ENCODE measurements at places on chromosomes 3 and 15. TPM values are rescaled to one million over a fixed set of nuclear protein-coding genes. Genes with fewer than 3 reads are reported as not detected.
A peak's percentile ranks its signal among the peaks of the same experiment; 100 is the strongest.

SPINK8 gene
- total RNA-seq = not detected

TLR9 gene
- 0.16 TPM for total RNA-seq

- H3K4me3 ChIP-seq = no peak overlapping the region
- no peaks in the 10 kb centered on the region for H3K4me1 ChIP-seq
- no peak for DNase-seq
- no peak overlapping the region for H3K27ac ChIP-seq
- no peaks in the 10 kb centered on the region for H3K27me3 ChIP-seq
Measured at GRCh38 chr3:160982491-160982890, 122.7 kb downstream of the B3GALNT1 start.

- H3K36me3 ChIP-seq = no peaks in the 10 kb centered on the region
- DNase-seq = no peak
- H3K4me1 ChIP-seq = no peaks in the 10 kb centered on the region
- no peaks in the 10 kb centered on the region for H3K27me3 ChIP-seq
- no peak overlapping the region for H3K27ac ChIP-seq
- no peak overlapping the region for H3K4me3 ChIP-seq
Measured at GRCh38 chr3:194168994-194169393, 33.0 kb downstream of the HES1 start.

PROK2 gene
- 0.28 TPM for total RNA-seq

GRCh38 chr3:116440196-116440595 is 5.1 kb downstream of the LSAMP start:
- no peak overlapping the region for H3K27ac ChIP-seq
- no peaks in the 10 kb centered on the region for H3K4me1 ChIP-seq
- H3K36me3 ChIP-seq = no peaks in the 10 kb centered on the region
- no peak for DNase-seq
- no peak overlapping the region for H3K4me3 ChIP-seq

ARHGAP31 gene
- total RNA-seq = 25.8 TPM

DNA sequence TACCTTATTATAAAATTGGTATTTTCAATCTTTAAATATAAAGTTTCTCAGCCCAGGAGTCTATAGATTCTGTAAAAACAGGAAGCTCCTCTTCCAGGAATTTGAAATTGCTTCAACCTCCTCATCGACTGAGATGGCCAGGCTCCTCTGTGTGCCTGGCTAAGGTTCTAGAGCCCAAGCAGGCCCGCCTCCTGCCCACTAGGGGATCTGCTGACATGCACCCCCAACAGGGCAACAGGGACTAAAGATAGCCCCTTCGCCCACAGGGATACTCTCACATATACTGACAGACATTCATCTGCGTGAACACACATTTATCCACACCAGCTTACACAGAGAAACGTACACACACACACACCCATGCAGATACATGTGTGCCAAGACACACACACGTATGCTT is 183.1 kb upstream of the TLE3 start:
- H3K4me1 ChIP-seq = no peaks in the 10 kb centered on the region
- no peak for DNase-seq
- no peak overlapping the region for H3K27ac ChIP-seq
- peaks cover 3% of the 10 kb centered on the region for H3K27me3 ChIP-seq
- H3K4me3 ChIP-seq = no peak overlapping the region
- no peaks in the 10 kb centered on the region for H3K36me3 ChIP-seq

- no peaks in the 10 kb centered on the region for H3K4me1 ChIP-seq
- H3K27ac ChIP-seq = no peak overlapping the region
- H3K36me3 ChIP-seq = no peaks in the 10 kb centered on the region
- DNase-seq = no peak
- no peaks in the 10 kb centered on the region for H3K27me3 ChIP-seq
Measured at GRCh38 chr15:94700211-94700610, 468.9 kb downstream of the MCTP2 start.

- no peak overlapping the region for H3K27ac ChIP-seq
- DNase-seq = no peak
- H3K36me3 ChIP-seq = no peaks in the 10 kb centered on the region
- H3K4me1 ChIP-seq = no peaks in the 10 kb centered on the region
- H3K4me3 ChIP-seq = no peak overlapping the region
- no peaks in the 10 kb centered on the region for H3K27me3 ChIP-seq
Measured at GRCh38 chr15:59116141-59116540, 11.2 kb downstream of the CCNB2 start.

SPTSSB gene
- total RNA-seq = not detected

DNA sequence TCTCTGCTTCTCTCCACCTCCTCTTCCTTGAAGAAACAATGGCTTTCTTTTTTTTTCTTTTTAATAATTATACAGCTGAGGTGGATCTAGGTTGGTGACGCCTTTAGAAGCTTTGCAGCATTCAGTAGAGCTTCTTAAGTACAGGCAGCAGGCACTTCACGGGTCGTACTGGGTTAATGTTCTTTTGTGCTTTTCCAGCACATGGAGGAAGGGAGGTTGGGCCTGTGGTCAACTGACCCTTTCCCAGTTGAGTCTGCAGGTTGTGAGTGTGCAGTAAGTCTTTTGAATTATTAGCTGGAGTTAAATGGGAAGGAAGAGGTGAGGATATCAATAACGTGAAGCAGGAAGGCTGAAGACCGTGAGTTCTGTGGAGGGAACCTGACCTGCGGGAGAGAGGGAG is 7.0 kb downstream of the TRAK1 start:
- no peaks in the 10 kb centered on the region for H3K4me1 ChIP-seq
- no peaks in the 10 kb centered on the region for H3K36me3 ChIP-seq
- H3K27me3 ChIP-seq = no peaks in the 10 kb centered on the region

- no peaks in the 10 kb centered on the region for H3K36me3 ChIP-seq
Measured at GRCh38 chr3:56189536-56189935, 278.7 kb downstream of the ERC2 start.

CCDC54 gene
- not detected for total RNA-seq

- no peak overlapping the region for H3K27ac ChIP-seq
- H3K36me3 ChIP-seq = no peaks in the 10 kb centered on the region
- no peaks in the 10 kb centered on the region for H3K4me1 ChIP-seq
- no peak for DNase-seq
- H3K4me3 ChIP-seq = no peak overlapping the region
- H3K27me3 ChIP-seq = no peaks in the 10 kb centered on the region
Measured at GRCh38 chr3:114958930-114959329, 188.2 kb downstream of the ZBTB20 start.

DNA sequence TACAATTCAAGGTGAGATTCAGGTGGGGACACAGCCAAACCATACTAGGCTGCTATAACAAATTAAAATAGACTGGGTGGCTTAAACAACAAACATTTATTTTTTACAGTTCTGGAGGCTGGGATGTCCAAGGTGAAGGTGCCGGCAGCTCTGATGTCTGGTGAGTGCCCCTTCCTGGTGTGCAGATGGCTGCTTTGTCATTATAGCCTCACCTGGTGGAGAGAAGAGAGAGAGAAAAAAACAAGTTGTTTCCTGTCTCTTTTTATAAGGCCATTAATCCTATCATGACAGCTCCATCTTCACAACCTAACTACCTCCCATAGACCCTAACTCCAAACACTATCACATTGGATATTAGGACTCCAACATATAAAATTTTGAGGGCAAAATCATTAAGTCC is 279.7 kb downstream of the ZIC1 start:
- H3K27me3 ChIP-seq = no peaks in the 10 kb centered on the region
- DNase-seq = no peak
- no peaks in the 10 kb centered on the region for H3K4me1 ChIP-seq
- H3K27ac ChIP-seq = no peak overlapping the region
- no peak overlapping the region for H3K4me3 ChIP-seq
- no peaks in the 10 kb centered on the region for H3K36me3 ChIP-seq

STIMATE gene
- total RNA-seq = 39.1 TPM

GRCh38 chr3:192892981-192893700 is 24.5 kb downstream of the MB21D2 start:
- H3K4me3 ChIP-seq = peak overlapping the region; percentile 30
- peak; percentile 56 for DNase-seq
- H3K27me3 ChIP-seq = no peaks in the 10 kb centered on the region
- H3K36me3 ChIP-seq = no peaks in the 10 kb centered on the region

- H3K27me3 ChIP-seq = no peaks in the 10 kb centered on the region
- H3K4me1 ChIP-seq = peaks cover 9% of the 10 kb centered on the region
- DNase-seq = no peak
- H3K36me3 ChIP-seq = no peaks in the 10 kb centered on the region
- no peak overlapping the region for H3K27ac ChIP-seq
- no peak overlapping the region for H3K4me3 ChIP-seq
Measured at GRCh38 chr15:91517491-91518200, 335.9 kb upstream of the SLCO3A1 start.

DNA sequence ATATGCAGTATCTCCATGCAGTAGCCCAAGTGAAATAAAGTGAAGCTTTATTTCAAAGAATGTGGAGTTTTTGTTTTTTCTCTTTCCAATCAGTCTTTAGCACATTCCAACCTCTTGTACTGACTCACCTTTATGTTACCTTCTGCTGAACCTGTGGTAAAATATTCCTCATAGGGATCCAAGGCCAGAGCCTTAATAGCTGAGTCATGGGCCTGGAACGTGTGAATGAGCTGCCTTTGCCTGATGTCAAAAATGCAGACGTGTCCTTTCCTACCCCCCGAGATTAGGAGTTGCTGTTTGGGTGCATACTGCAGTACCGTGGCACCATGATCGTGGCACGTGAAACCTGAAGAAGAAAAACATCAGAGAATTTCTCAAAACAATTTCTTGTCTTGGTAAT is 108.5 kb downstream of the GLDN start:
- no peaks in the 10 kb centered on the region for H3K36me3 ChIP-seq
- no peaks in the 10 kb centered on the region for H3K4me1 ChIP-seq
- no peak for DNase-seq
- no peaks in the 10 kb centered on the region for H3K27me3 ChIP-seq

CFAP100 gene
- not detected for total RNA-seq

GRCh38 chr3:72152551-72153476 is 367.9 kb upstream of the PROK2 start:
- no peaks in the 10 kb centered on the region for H3K27me3 ChIP-seq
- no peaks in the 10 kb centered on the region for H3K4me1 ChIP-seq
- DNase-seq = no peak
- H3K27ac ChIP-seq = peak overlapping the region; percentile 61

DNA sequence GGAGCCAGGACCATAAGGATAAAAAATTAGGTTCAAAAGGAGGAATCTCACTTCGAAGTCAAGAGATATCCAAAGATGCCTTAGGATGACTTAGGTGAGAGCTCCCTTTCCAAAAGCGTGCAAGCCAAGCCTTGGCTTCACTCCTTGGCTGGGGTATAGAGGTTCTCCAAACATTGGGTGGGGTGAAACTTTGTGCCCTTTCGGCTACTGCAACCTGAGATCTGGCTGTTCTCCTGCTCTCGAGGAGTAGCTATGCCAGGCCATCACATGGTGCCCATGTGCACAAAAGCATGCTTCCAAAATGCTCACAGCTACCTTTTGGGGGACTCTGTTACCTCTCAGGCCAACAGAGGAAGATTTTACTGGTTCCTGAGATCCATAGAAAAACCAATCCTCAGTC is 373.8 kb downstream of the EPHB1 start:
- DNase-seq = no peak
- H3K4me1 ChIP-seq = no peaks in the 10 kb centered on the region
- no peaks in the 10 kb centered on the region for H3K27me3 ChIP-seq
- H3K27ac ChIP-seq = no peak overlapping the region

- no peaks in the 10 kb centered on the region for H3K36me3 ChIP-seq
- DNase-seq = no peak
- H3K27me3 ChIP-seq = no peaks in the 10 kb centered on the region
- no peaks in the 10 kb centered on the region for H3K4me1 ChIP-seq
- H3K4me3 ChIP-seq = no peak overlapping the region
Measured at GRCh38 chr3:25592510-25592968, 72.2 kb downstream of the TOP2B start.

FBXO40 gene
- not detected for total RNA-seq

DNA sequence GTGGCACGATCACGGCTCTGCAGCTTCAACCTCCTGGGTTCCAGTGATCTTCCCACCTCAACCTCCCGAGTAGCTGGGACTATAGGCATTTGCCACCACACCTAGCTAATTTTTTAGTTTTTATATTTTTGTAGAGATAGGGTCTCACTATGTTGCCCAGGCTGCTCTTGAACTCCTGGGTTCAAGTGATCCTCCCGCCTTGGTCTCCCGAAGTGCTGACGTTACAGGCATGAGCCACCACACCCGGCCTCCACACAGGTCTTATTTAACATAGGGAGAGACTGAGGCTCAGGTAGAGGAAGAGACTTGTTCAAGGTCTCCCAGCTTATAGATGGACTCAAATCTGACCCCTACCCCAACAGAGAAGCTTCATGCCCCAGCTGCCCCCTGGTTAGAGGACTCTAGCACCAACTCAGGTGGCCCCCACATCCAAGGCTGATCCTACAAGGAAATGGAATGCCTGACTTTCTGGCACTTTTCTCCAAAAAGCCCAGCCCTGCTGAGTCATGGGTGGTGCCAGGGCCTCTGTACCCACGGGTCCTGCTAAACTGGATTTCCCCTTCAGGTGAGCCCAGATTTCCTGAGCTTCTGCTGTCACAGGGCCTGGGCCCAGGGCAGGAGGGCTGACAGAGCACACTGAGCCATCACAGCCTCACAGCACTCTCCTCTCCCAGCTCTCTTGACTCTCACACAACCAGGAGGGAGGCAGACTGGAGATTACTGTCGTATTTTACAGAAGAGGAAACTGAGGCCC is 5.6 kb downstream of the TMEM40 start:
- no peaks in the 10 kb centered on the region for H3K36me3 ChIP-seq
- no peak overlapping the region for H3K27ac ChIP-seq
- H3K27me3 ChIP-seq = no peaks in the 10 kb centered on the region
- H3K4me1 ChIP-seq = no peaks in the 10 kb centered on the region
- DNase-seq = no peak

DNA sequence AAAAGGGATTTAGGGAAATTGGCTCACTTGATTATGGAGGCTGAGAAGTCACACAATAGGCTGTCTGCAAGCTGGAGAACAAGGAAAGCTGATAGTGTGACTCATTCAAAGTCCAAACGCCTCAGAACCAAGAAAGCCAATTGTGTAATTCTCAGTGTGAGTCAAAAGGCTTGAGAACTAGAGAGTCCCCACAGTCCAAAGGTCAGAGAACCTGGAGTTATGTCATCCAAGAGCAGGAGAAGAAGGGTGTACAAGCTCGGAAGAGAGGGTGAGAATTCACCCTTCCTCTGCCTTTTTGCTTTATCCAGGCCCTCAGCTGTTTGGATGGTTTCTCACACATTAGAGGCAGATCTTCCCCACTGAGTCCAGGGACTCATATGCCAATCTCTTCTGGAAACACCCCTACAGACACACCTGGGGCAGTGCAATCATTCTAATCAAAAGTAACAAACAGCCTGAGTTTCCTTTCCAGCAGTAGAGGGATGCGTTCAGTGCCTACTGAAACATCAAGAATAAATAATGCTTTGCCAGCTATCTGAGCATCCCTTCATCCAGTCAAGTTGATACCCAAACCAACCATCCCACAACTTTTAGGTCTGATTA is 271.5 kb downstream of the SATB1 start:
- no peak overlapping the region for H3K4me3 ChIP-seq
- no peak for DNase-seq
- no peaks in the 10 kb centered on the region for H3K27me3 ChIP-seq
- no peaks in the 10 kb centered on the region for H3K36me3 ChIP-seq

All from CD8-positive, alpha-beta memory T cell (primary cell).